ENCODE measurements at places on chromosomes 12 and 14.

- DNase-seq = no peak
Measured at GRCh38 chr12:90888316-90888715, 66.7 kb downstream of the CCER1 start.

DNA sequence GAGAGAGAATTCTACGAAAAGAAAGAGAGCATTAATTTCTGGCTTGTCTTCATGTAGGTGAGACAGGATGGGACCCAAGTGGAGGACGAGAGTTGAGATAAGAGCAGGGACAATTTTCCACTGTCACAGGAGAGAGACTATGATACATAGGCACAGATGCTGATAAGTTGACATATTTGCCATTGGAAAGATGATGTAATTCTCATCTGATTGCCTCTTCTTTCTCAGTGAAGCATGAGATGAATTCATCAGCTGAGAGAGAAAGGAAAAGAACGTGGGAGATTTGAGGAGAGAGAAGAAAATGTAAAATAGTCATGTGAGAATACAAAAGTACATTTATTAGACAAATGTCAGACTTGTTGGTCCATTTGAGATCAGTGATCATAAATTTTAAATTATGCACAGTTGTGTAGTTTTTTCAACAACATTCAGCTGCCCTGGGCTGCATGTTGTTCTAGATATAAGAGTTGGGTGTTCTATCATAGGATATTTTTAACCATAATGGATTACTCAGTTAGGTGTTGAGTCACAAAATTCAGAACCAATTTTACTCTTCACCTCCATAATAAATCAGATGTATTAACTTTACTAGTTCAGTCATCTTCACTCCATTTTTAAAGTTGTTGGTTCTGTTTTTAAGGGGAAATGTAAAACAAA is 222.9 kb downstream of the DPY19L2 start:
- DNase-seq = no peak

DNA sequence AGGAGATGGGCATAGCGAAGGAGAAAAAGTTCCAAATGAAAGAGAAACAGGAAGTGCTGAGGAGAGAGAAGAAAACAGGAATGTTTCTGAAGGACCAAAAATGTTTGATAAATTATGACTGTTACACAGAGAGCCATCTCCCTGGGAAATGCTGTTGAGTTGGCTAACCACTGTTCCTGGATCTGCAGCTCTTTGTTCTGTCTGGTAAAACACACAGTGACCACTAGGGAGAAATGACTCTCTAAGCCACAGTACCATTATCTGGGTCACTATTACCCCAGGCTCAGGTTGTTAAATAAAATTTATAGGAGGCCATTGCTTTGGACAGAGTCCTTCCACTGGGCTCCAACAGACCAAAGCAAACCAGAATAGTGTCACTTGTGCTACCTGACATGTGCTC is 219.3 kb downstream of the CRADD start:
- DNase-seq = no peak

GRCh38 chr12:132735496-132735895 is 24.9 kb downstream of the PGAM5 start:
- DNase-seq = no peak

- no peak for DNase-seq
Measured at GRCh38 chr14:22428700-22429291, 160.2 kb downstream of the DAD1 start.
